ENCODE measurements at places on chromosomes 12 and 14. TPM values are rescaled to one million over a fixed set of nuclear protein-coding genes. Genes with fewer than 3 reads are reported as not detected.

DNA sequence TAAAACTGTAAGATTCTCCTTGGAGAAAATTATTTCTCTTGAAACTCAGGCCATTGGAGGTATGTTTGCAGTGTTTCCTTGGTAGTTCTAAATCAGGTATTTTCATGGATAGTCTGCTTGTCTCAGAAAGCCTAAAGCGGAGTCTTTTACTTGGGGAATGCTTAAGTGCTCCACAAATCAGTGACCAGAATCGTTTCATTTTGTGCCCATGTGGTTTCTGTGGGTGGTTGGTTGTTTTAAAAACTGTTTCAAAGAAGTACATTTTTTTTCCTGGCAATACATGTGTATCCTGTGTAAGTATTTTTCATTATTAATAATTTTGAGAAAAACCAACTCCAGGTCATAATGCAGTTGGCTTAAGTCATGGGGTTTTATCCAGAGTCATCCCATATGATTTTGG, 33.6 kb downstream of the CCDC91 start:
- no peak for DNase-seq

- DNase-seq, result no peak
Observed at GRCh38 chr14:96461950-96462798, 40.0 kb upstream of the PAPOLA start.

DNA sequence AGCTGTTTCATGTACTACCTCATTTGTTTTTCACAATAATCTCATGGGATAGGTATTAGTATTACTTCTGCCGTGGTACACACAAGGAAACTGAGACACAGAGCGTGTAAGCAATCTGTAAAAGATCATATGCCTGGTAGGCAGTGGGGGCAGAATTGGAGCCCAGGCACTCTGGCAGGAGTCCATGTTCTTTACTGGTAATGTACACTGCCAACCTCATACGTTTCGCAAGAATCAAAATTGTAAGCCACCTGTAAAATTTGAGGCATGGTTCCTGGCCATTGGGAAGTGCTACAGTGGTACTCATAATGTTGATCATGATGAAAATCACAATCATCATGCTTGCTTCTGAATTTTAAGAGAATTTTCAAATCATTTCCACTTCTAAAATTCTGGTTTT, 40.7 kb downstream of the TMTC1 start:
- no peak for DNase-seq

DNA sequence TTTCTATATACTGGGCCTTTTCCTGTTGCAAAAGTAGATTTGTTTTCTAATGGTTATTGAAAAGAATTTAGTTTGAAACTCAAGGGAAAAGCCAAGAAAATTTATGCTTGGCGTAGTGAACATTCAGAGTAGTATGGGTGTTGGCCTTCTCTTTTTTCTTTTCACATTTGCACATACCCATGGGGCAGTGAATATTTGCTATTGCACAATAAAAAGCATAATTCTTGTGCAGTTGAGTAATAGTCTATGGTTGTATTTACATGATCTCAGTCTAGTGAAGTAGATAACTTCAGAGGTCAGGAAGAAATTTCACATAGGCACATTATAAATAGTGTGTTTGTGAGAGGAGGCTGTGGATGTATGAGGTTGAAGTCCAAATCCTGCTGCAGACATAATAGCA, 158.1 kb downstream of the FLRT2 start:
- DNase-seq, result no peak

- no peak for DNase-seq
Observed at GRCh38 chr14:64826845-64827244, 52.9 kb downstream of the SPTB start.

DNA sequence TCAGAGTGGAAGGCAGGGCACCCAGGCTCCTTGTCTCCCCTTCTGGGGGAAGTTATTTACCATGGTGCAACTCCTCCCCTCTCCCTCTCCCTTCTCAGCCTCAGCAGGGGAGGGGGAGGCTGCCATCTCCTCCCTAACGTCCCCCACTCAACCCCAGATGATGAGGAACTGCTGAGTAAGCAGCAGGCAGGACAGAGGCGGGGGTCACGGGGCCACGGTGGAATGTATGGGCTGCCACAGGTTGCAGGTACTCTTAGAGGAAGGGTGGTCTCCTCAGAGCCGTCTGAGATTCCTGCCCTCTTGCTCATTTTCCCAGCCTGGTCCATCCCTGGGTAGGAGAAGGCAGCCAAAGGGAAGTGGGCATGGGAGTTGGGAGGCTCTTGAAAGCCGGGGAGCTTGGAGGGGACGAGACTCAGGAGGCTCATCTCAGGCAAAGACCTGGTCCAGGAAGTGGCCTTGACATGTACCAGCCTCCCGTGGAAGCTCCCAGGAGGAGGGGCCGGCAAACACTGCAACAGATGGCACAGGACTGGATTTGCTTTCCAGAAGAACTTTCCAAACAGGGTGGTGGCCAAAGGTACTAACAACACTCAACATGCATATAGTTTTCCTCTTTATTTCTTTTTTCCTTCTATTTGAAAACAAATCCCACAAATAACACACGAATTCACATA, 19.0 kb downstream of the RIN3 start:
- no peak for DNase-seq

DNA sequence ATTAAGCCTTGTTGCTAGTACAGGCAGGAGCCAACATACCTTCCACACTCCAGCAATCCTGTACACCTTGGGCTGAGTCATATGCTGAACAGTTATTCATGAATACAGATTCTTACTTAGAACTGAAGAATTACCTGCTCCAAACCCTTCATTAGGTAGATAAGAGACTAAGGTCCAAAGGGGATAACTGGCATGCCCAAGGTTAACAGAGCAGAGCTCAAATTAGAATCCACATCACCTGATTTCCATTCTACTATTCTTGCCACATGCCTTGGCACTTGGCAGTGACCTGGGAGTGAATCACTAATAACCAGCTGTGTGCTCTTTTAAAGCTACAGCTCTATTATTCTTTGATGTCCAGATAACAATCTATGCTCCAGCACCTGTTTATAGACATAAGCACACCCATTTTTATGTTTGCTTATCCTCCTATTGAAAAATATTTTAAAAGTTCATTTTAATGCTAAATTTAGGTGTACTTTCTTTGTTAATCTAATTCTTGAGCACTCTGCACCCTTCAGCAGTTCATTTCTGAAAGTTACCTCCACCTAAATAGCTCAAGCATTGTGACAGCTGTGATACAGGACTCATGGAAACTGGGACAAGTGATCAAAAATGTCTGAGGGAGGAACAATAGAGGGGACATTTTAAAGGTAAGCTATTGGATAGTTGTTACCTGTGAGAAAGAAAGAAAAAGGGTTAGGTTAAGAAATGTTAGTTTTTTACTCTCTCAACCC, 19.4 kb downstream of the LPCAT3 start:
- DNase-seq, result no peak

DNA sequence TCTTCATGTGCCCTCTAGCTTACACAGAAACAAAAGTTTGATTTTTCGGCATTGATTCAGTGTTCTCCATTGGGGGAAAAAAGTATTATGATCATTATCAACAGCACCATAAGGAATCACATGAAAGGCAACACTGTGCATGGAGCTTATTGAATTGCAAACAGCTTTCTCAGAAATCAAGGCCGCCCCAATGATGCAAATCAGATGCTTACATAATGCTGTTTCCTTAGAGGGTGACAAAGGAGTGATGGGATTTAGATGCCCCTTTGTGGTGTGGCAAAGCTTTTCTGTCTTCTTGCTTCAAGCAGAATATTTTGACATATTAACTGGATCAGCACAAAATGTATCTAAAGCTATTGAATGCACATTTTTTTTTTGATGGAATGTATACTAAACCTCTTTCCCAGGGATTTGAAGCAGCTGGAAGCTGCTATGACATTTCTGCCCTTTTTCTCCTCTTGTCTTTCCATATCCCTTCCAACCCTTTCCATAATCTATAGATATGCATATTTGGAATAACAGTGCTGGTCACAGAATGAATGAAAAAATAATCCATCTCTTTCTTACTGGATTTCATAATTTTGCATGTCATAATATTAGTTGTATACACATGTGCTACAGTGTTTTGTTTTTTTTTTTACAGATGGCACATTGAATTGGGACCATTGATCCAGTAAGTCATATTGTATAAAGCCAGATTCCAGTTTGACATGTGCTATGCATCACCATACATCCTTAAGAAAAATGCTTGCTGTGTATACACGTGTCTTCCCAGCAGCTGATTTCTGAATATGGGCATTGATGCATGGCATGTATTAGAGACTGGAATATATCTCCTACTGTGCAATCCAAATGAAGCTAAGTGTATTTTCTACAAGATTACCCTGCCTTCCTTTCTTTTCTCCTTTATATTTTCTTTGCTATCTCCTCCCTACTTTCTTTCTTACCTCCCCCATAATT, 259.7 kb upstream of the DCN start:
- DNase-seq, result no peak

DNA sequence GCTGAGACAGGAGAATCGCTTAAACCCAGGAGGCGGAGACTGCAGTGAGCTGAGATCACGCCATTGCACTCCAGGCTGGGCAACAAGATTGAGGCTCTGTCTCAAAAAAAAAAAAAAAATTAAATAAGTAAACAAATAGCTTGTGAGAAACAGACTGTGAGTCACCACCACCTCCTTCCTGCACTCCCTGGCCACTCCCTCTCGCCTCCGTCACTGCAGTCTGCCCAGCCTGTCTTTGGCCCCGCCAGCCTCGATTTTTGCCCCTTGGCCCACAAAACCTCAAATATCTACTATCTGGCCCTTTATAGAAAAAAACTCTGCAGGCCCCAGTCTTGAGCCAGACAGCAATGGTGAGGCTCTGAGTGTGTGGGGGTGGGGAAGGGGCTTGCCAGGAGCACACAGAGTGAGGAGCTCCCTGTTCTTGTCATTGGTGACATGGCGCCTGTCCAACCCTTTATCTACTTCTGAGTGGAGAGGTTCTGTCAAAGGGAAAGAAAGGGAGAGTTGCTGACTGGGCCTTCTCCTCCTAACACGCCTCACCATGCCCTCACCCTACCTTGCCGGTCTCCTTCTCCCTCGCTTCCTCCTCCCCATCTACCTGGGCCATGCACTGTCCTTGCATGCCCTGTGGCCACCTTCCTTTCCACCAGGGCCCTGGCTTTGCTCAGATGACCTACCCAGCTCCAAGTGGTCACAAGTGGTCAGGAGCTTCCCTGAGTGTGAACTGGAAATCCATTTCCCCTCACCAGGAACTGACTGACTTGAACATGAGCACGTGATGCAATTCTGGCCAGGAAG, 22.1 kb downstream of the LGMN start:
- peak; percentile 76 for DNase-seq

The FGD6 gene
- 19.9 TPM for total RNA-seq

The TESPA1 gene
- 0.65 TPM for total RNA-seq

The ARG2 gene
- 1.6 TPM for total RNA-seq

The CLEC2A gene
- total RNA-seq, result not detected
